Endothelial cell (in vitro differentiated cells): ENCODE measurements at places on chromosomes 1 and 21.

GRCh38 chr1:242447689-242448088, 76.8 kb downstream of the PLD5 start:
- DNase-seq: no peak

- DNase-seq: no peak
Observed at GRCh38 chr1:57468641-57469523, 45.0 kb upstream of the DAB1 start.

DNA sequence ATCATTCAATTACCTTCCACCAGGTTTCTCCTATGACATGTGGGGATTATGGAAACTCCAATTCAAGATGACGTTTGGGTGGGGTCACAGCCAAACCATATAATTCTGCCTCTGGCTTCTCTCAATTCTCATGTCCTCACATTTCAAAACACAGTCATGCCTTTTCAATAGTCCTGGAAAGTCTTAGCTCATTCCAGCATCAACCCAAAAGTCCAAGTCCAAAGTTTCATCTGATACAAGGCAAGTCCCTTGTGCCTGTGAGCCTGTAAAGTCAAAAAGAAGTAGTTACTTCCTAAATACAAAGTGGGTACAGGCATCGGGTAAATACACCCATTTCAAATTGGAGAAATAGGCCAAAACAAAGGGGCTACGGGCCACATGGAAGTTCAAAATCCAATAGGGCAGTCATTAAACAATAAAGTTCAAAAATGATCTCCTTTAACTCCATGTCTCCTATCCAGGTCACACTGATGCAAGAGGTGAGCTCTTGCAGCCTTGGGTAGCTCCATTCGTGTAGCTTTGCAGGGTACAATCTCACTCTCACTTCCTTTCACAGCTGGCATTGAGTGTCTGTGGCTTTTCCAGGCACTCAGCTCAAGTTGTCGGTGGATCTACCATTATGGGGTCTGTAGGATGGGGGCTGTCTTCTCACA, 112.9 kb downstream of the FCRL5 start:
- DNase-seq: no peak

DNA sequence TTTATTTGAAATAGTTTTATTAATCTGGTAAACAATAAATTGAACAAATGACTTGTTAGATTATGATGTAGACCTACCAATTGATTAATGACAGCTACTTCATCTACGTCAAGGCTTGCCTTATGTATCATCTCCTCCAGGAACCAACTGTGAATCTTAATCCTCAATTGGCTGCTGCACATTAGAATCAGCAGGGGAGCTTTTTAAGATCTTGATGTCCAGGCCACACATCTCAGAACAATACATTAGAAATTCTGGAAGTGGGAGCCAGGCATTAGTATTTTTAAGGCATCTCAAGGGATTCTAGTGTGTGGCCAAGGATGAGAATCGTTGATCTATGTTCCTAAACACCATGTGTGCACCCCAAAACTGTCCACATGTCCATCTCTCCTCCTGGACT, 52.0 kb upstream of the LYPLAL1 start:
- no peak for DNase-seq

- DNase-seq: peak; percentile 33
Observed at GRCh38 chr1:147389532-147390184, 147.2 kb downstream of the CHD1L start.

DNA sequence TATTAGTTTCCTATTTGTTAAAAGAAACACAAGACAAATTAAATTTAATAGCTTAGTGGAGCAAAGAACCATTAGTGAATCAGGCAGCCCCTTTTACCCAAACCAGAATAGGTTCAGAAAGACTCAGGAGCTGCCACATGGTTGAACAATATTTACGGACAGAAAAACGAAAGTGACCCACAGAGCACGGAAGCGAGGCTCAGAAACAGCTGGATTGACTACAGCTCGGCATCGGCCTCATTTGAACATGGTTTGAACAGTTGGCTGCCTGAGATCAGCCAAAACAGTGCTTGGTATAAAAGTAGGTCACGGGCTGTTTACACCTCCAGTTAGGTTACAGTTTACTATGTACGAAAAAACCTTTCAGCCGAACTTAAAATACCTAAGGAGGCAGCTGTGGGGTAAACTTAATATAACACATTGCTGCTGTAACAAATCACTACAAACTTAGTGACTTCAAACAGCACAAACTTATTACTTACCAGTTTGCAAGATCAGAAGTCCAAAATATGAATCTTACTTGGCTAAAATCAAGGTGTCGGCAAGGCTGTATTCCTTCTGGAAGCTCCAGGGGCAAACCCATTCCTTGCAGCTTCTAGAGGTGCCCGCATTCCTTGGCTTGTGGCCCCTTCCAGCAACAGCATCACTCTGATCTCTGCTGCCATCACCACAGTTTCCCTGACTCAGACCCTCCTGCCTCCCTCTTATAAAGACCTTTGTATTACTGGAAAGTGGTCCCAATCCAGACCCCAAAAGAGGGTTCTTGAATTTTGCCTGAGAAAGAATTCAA, 11.8 kb downstream of the PADI4 start:
- DNase-seq: no peak

DNA sequence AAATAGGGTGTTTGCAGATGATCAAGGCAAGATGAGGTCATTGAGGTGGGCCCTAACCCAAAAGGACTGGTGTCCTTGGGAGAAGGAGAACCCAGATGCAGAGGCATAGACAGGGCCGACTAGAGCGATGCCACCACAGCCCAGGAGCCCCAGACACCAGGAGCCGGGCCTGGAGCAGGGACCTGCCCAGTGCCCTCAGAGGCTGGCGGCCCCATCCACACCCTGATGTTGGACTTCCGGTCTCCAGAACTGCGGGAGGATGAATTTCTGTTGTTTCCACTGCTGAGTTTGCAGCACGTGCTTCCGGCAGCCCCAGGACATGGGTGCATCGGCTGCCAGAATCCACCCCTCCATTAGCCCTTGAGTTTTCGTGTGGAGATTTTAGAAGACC, 7.2 kb upstream of the ACTRT2 start:
- no peak for DNase-seq

DNA sequence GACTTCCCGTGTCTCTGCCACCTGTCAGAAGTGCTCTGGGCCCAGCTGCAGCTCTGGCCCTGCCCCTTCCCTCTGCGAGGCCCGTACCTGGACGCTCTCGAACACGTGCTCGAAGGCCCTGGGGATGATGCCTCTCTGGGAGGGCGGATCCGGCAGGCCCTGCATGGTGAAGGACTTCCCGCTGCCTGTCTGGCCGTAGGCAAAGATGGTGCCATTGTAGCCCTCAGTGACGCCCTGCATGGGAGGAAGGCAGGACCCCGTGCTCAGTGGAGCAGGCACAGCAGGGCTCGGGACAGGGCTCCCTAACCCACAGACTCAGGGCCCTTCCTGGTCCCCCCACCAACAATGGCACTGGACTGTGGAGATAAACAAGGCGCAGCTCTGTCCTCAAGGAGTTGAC, 2.4 kb downstream of the KIF17 start:
- no peak for DNase-seq

GRCh38 chr1:11417162-11417561, 61.8 kb upstream of the DISP3 start:
- DNase-seq: no peak

DNA sequence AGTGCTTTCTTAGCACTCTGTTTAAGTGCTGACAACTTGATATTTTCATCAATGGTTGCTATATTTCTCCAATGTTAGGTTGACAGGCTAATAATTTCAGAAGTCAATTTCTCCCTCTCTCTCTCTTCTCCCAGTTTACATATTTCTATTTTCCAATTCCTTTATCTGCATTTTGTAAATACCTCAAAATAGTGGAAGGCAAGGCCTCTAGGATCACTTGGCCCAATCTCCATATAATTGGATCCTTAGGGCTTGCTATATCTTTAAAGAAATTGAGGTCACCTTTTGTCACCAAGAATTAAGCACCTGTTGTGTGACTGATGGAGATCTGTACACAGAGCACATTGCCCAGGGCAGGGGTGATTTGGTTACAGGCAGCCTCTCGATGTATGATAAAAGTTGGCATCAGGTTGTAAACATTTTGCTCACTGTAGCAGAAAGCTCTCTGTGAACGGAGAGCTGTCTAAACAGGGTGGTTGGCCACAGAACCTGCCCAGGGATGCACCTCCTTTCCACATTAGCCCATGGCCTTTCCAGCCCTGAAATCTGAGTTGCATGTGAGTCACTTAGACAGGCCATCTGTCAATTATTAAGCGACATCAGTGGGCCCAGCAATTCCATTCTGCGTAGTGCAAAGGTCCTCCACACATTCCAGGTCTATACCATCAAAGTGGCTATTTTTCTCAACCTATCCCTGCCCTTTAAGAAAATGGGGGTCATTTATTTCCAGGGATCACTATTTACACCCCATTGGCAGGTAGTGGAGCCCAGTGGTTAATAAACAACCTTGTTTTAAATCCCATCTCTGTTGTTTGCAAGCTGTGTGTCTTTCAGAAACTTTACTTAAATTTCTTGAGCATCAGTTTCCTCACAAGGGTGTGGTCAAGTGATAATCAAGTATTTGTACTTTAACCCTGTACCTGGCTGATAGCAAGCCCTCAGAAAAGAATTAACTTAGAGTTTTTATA, 29.1 kb upstream of the IRF2BP2 start:
- DNase-seq: no peak

DNA sequence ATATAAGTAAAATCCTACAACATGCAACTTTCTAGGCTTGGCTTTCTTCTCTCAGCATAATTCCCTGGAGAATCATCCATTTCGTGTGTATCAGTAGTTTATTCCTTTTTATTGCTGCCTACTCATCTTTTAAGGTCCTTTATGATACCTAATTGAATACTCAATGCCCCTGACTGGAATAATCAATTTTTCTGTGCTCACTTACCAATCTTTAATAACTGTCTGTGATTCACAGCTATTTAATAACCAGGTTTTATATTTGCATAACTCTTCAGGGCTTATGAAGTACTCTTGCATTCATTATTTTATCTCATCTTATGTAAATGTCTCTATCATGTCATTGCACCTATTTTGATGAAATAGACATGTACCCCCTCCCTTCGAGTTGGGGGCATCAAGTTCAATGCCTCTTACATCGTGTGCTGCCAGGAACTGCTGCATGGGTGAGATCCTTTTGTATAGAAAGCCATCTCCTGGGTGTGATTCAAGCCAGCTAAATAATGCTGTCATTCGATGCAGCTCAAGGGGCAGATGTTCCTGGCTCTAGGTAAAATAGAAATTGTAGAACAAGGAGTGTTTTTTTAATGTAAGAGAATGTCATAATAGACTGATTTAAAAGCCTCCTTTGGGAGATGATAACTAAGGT, 222.7 kb downstream of the SLC35F3 start:
- no peak for DNase-seq

- no peak for DNase-seq
Observed at GRCh38 chr1:101444381-101444780, 207.6 kb downstream of the S1PR1 start.

- no peak for DNase-seq
Observed at GRCh38 chr1:85975912-85976371, 180.6 kb downstream of the COL24A1 start.

DNA sequence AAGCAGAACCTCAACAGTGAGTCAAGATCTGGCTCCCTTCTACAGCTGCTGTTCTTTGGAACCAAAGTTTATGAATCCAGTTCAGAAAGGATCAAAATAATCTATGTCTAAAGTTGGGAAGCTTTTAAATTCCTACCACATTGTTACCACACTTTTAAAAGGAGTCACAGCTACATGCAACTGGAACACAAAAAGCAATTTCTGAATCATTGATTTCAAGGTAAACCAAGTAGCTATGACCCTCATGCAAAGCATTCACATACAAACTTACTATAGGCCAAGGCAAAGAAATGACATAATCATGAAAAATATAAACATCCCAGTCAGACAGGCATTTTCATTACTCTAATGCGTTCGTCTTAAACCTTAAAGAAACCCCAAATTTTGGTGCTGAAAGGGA, 3.5 kb downstream of the SIPA1L2 start:
- DNase-seq: no peak

DNA sequence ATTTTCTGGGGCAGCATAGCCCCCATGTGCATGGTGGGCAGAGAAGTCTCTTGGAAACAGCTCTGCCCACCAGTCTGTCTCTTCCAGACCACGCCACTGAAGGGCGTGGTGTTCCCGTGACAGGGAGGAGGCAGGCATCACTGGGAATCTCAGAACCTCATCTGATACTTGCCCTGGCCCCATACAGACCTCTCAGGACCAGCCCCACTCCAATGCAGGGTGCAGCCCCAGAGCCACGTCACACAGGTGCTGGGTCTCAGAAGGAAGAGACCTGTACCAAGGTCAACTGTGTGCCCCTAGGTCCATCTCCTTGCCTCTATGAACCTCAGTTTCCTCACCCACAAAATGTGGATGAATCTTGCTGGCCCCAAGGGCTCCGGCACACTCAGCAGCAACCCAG, 7.3 kb downstream of the RAP1GAP start:
- no peak for DNase-seq

- no peak for DNase-seq
Observed at GRCh38 chr1:91613595-91613994, 112.9 kb downstream of the CDC7 start.

GRCh38 chr1:84506729-84507453, 510 bp upstream of the GNG5 start:
- DNase-seq: no peak

GRCh38 chr1:9404117-9404914, 111.6 kb downstream of the SPSB1 start:
- no peak for DNase-seq

GRCh38 chr1:3662080-3662671, 9.9 kb downstream of the TP73 start:
- DNase-seq: no peak

- no peak for DNase-seq
Observed at GRCh38 chr1:75952016-75952415, 19.8 kb upstream of the ASB17 start.

- no peak for DNase-seq
Observed at GRCh38 chr21:16194788-16195537, 465.2 kb downstream of the USP25 start.

GRCh38 chr1:194908643-194909042, 1699.6 kb downstream of the KCNT2 start:
- no peak for DNase-seq

- no peak for DNase-seq
Observed at GRCh38 chr1:53462193-53462592, 3.0 kb downstream of the DMRTB1 start.

DNA sequence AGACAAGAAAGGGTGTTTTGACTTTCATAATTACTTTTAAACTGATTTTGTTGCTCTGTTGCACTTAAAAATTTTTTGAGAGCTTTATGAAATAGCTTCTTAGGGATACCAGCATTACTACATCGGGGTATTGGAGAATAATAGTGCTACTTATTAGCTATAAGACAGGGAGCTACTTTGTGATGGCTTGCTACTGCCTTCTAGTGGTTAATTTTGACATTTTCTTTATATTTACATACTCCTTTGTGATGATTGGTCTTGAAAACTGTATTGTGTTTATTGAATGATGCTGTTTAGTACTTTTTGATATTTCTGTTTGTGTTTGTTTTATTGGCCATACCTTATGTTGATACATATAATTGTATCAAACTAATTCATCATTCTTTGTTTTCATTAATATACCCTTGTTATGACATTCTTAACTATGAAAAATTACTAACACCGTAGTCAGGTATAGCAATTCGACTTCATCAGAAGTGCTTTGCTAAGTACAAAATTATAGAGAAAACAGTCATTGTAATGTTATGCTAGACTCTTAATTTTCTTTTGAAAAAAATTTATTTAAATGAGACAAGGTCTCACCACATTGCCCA, 85.5 kb downstream of the CLIC4 start:
- DNase-seq: no peak

- peak; percentile 36 for DNase-seq
Observed at GRCh38 chr1:240149484-240150094, 57.9 kb downstream of the FMN2 start.

GRCh38 chr1:29371332-29371731, 135.0 kb downstream of the PTPRU start:
- no peak for DNase-seq

GRCh38 chr1:66493731-66494130, 40.2 kb upstream of the SGIP1 start:
- no peak for DNase-seq
